ENCODE measurements at places on chromosomes 6 and 20. TPM values are rescaled to one million over a fixed set of nuclear protein-coding genes. Genes with fewer than 3 reads are reported as not detected.

Gene KHDC1
- 3.5 TPM for total RNA-seq

Gene VWA7
- total RNA-seq: 1.7 TPM

Gene ID4
- 1.6 TPM for total RNA-seq

Gene ZNF391
- 0.36 TPM for total RNA-seq

Gene KHDC1L
- 0.51 TPM for total RNA-seq

Gene KPNA5
- 1.3 TPM for total RNA-seq

Gene PRR3
- total RNA-seq: 16.0 TPM

Gene RCAN2
- not detected for total RNA-seq

Gene DXO
- total RNA-seq: 11.1 TPM

Gene CFAP206
- 0.17 TPM for total RNA-seq

Gene CRIP3
- total RNA-seq: 0.66 TPM

Gene RBM24
- total RNA-seq: 11.4 TPM

Gene PBOV1
- not detected for total RNA-seq

Gene PNPLA1
- not detected for total RNA-seq

Gene FAXC
- total RNA-seq: 5.1 TPM

Gene CLVS2
- total RNA-seq: not detected

Gene CNR1
- 0.31 TPM for total RNA-seq

Gene PMEPA1
- total RNA-seq: 365 TPM

Measured in A549 treated with RU486 at 1 μM for 4 hours (cell line).